DND-41 (cell line): ENCODE measurements at places on chromosomes 11 and 22.

DNA sequence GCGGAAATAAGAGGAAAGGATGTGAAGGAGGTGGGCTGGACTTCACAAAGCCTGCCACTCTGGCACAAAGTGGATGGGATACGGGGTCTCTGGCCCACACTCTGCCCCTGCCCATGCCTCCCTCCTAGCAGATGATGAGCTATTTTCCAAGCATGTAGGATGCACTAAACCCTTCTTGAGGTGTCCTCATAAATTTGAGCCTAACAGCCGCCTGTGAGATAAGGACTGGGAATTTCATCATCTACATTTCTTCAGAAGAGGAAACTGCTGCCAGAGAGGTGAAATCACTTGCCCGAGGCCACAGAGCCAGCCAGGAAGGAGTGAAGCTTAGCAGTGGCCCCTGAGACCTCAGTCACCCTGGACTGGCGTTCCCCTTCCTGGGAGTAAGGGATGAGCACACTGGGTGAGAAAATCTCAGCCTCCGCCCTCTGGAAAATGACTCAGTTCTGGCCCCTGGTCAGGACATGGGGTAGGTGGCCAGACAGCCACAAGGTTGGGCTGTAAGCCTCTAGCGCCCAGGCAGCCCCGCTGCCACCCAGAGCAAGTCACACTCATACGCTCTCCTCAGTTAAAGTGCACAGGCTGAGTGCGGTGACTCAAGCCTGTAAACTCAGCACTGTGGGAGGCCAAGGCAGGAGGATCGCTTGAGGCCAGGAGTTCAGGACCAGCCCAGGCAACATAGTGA lies 27.9 kb downstream of the MB start:
- DNase-seq, result no peak

GRCh38 chr11:23311986-23312940 lies 452.0 kb upstream of the CCDC179 start:
- no peak for DNase-seq

GRCh38 chr11:12692229-12693075 lies 18.2 kb downstream of the TEAD1 start:
- DNase-seq, result no peak

DNA sequence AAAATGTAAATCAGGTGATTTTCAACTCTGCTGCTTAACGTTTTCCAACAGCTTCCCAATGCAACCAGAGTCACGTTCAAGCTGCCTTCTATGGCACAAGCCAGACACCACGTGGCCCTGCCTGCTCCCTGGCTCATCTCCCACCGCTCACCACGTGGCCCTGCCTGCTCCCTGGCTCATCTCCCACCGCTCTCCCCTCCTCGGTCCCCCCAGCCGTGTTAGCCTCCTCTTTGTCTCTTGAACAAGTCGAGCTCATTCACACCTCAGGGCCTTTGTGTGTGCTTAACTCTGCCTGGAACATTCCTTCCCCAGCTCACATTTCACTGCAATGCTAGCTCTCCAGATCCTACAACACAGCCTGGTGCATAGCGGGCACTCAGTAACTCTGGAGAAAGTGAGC lies 307.6 kb downstream of the CTTN start:
- no peak for DNase-seq

- no peak for DNase-seq
Measured at GRCh38 chr11:100573911-100574513, 113.1 kb upstream of the ARHGAP42 start.

- no peak for DNase-seq
Measured at GRCh38 chr11:3155691-3156258, 9.3 kb downstream of the OSBPL5 start.

GRCh38 chr11:117610901-117611300 lies 186.1 kb downstream of the DSCAML1 start:
- no peak for DNase-seq

GRCh38 chr22:31141551-31141950 lies 1.2 kb upstream of the PLA2G3 start:
- no peak for DNase-seq

GRCh38 chr22:37068859-37069258 lies 17.3 kb downstream of the KCTD17 start:
- DNase-seq, result no peak

DNA sequence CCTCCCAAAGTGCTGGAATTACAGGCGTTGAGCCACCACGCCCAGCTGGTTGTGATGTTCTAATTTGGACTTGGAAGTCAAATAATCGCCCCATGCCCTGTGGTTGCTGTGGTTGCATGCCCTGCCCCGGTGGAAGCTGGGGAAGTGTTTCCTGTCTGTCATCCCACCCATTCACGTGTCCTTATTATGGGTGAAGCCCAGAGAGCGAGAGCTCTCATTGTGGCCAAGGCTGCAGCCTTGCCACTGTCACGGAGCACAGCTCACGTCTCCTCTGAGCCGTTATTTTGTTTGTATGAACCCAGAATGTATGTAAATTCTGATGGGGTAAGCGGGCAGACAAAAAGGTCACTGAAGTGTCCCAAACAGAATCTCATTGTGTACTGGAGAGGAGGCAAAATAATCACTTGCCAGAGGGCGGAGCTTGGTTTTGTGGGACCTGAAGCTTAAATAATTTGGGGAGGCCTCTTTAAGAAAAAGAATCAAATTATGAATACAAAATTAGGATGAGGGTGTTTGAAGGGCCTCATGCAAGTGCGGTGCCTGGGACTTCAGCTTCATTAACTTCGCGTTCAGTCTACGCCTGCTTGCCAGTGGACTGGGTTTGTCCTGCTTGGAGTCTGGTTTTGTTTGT lies 25.8 kb upstream of the TREH start:
- DNase-seq, result peak; percentile 80

GRCh38 chr11:64245797-64246620 lies 734 bp downstream of the PPP1R14B start:
- DNase-seq, result peak; percentile 80

DNA sequence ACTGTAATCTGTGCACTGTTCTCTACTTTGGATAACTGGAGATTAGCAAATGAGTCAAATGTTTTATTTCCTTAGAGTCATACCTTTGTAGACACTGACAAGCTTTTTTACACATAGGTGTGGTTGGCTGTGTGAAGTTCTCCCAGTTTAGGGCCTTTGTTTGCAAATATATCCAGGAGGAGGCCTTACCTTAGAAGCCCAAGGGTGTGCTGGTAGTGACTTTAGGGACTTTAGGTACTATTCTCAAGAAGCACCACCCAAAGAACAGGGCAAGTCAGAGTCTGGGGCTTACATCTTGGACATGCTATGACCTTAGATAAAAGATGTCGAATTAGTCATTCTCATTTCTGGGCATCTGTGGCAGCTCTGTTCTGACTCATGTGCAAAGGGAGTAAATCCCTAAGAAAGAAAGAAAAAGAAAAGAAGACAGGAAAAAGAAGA lies 4.8 kb upstream of the FAR1 start:
- no peak for DNase-seq

DNA sequence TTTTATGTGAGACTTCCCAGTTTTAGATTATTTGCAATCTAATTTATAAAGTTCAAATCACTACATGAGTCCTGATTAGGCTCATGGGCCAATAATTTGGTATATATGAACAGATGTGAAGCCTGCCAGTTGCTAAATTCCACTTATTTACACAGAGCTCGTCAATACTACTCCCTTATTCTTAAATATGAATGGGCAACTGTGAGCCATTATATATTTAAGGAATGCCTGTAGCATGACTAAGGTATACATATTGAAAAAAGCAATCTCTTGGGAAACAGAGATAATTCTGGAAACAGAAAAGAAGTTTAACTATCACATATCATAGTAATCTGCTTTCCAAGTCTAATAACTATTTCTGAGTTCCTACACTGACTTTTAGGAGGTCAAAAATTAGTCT lies 27.0 kb downstream of the RBMXL2 start:
- no peak for DNase-seq

DNA sequence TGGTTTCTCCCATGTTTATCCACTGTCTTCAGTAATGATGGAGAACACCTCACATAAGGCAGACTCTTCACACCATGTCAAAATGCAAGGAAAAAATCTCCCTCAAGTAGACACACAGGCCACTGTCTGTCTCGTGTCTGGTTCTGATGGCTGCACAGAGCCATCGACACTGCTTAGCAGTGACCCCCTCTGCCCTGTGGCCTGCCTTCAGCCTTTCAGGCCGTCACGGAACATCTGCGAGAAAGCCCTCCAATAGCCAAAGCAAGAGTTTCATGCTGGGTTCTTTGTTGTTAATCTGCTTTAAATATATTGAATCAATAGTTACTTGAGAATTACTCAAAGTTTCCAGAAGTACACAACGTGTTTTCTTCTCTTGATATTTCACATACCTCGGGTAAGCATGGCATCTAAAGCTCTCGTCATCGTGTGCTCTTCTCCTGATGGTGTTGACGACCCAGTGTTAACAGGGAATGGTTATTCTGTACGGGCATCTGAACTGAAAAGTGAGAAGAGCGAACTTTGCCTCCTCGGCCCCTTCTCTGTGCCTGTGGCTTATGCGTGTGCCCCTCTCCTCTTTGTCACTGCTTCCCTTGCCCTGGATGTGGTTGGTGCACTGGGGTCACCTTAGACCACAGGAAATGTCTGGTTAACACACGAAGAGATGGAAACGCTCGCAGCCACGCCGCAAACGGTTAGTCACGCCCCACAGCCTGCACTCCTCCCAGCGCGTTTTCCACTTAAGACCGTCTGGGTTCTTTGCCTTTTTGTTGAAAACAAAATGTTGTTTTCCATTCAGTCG lies 33.4 kb upstream of the CTTN start:
- DNase-seq, result no peak

- DNase-seq, result no peak
Measured at GRCh38 chr11:86108191-86108590, 39.3 kb upstream of the PICALM start.

GRCh38 chr22:19103880-19104821 lies 18.1 kb downstream of the DGCR2 start:
- DNase-seq, result no peak

DNA sequence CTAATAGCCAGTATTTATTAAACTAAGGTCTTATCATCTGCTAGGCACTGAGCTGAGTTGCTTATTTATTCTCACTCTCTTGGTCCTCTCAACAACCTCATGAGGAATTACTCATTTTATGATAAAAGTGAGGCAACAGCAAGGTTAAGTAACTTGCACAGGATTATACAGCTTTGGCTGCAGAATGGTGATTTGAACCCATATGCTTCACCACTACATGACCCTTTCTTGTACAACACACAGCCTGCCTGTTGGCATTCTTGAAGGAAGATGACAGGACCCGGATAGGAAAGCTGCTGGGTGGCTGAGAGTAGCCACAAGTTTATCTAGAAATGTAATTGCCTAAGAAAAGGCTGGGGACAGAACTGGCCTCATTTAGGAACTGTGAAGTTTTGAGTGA lies 5.3 kb upstream of the PARVA start:
- DNase-seq, result no peak

DNA sequence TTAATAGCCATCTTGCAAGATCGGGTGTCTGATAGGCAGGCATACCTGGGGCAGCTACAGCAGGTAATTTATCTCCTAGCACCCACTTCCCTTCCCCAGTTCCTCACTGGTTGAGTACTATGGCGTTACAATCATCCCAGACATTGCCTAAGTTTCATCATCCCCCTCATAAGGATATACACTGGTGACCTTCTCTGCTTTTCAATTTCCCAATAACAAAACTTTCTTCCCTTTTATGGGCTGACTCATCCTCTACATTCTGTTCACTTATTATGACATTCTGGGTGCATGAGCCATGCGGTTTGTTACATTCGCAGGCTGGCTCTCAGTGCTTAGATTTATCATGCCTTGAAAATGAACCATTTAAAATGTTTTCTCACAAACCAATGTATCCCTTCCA lies 5.0 kb upstream of the MRPL11 start:
- DNase-seq, result no peak

DNA sequence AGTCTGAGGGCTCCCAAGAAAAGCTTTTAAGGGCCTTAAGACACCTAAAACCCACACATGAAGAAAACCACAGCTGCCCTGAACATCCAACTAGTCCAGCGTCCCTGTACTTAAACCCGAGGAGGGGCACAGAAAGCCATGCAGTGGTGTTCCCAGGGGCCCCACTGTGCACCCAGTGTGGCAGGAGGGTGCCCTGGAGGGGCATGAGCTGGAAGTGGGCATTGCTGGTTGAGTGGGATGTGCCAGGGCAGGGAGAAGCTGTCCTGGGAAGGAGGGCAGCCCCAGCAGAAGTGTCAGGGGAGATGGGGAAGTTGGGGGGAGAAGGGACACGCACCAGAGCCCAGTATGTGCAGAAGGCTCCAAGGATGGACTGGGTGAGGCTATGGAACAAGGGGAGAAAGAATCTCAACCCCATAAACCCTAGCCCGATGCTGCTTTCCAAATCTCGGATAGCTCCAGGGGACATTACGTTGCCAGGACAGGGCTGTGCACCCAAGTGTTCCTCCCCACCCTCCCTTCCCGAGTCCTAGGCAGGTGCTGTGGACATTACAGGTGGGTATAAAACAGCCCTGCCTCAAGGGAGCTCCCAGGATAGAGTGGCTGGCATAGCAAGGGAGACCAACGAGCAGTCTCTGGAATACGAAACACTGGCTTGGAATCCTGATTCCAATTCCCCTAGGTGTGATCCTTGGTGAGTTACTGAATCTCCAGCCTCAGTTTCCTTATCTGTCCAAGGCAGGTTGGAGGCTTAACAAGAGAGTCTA lies 44.2 kb downstream of the SHANK2 start:
- no peak for DNase-seq

- no peak for DNase-seq
Measured at GRCh38 chr11:75667831-75668450, 897 bp downstream of the MAP6 start.

- DNase-seq, result no peak
Measured at GRCh38 chr22:24807284-24807950, 1.4 kb downstream of the SGSM1 start.

DNA sequence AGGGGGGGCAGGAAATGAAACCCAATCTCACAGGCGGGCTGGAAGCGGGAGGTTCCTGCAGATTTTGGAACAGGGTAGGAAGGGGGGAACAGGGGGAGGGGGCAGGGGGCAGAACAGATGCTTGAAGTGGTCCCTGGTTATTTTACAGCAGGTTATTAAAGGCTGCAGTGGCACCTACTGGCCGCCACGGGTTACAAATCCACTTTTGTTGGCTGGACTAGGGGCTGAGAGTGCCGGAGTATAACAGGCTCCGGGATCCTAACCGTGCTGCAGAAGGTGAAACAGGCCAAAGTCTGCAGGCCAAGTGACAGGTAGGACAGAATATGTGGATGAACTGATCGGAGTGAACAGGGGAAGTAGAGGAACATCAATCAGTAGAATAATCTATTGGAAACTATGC lies 2.5 kb downstream of the ROBO3 start:
- no peak for DNase-seq

DNA sequence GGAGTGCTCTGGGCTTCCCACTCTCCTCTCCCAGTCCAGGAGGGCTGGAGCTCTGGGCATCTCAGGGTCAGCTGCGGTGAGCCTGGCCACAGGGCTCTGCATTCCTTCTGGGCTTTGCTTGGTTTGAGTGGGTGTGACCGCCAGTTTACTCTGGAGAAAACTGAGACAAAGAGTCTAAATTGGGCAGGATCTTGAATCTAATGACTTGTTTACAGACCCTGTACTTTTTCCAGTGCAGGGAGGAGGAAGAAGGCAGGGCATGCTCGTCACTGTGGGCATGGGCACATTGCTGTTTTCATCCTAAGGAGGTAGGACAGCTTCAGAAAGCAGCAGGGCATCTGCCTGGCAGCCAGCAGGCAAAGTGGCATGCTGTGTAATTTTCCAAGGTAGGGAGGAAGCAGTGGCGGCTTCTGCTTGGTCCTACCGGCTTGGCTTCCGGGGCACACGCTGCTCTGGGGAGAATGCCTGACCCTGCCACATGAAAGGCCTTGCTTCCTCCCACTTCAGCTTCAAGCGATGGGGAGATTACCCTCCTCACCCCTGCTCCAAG lies 22.9 kb downstream of the FLI1 start:
- peak; percentile 87 for DNase-seq
